ENCODE measurements at places on chromosomes 16 and 17.

- no peak for DNase-seq
Observed at GRCh38 chr17:82134101-82134500, 36.1 kb upstream of the FASN start.

- DNase-seq: no peak
Observed at GRCh38 chr16:89169778-89170177, 1.8 kb upstream of the CDH15 start.

GRCh38 chr16:57982385-57982784, 11.5 kb upstream of the CNGB1 start:
- no peak for DNase-seq

DNA sequence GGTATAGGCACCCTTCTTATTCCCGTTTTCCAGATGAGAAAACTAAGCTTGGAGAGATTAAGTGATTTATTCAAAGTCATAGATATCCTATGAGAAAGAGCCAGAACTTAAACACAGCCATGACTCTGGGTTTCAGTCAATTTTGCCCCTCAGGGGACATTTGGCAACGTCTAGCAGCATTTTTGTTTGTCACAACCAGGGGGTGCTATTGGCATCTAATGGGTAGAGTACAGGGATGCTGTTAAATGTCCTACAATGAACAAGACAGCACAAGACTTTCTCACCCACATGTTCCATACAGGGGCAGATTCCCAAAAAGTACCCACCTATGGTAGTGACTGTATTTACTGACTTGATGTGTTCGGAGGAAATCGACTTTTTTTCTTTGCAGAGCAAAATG, 4.8 kb upstream of the SHISA9 start:
- no peak for DNase-seq

DNA sequence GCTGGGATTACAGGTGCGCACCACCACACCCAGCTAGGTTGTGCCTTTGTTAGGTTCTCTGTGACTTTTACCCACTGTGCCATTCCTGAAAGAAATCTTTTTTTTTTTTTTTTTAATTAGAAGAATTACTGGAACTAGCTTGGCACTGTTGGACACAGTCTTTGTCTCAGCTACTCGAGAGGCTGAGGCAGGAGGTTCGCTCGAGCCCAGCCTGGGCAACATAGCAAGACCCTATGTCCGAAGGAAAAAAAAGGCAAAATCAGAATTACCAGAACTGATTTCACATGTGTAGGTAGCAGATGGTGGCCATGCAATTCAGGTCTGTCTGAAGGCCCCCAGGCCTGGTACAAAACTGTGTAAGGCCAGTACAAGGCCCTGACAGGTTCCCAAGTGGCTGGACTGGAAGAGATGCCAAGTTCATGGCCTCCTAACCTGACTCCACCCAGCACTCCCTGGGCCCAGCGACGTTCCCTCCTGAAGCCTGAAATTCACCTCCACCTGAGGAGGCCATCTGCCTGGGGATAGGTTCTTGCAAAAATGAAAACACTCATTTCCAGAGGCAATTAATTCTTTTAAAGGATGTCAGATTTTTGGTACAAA, 23.0 kb downstream of the CARHSP1 start:
- no peak for DNase-seq

DNA sequence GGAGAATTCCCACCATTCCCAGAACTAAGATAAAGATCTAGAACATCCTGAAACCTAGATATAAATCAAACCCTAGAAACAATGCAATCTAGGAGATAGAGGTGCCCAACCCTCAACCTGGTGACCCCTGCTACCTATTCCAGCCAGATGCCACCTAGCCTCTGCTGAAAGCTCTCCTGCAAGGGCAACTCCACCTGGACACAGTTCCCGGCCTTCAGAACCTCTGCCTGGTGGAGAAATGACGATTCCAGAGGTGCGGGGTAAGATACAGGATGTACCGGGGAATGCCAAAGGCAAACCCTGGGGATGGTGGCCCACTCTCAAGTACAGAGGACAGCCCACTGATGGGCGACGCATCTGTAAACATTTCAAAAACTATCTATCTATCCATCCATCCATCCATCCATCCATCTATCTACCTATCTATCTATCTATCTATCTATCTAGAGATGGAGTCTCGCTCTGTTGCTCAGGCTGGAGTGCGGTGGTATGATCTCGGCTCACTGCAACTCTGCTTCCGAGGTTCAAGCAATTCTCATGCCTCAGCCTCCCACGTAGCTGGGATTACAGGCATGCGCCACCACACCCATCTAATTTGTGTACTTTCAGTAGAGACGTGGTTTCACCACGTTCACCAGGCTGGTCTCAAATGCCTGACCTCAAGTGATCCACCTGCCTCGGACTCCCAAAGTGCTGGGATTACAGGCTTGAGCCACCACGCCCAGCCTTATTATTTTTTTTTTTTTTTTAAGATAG, 19.0 kb downstream of the MEAK7 start:
- peak; percentile 33 for DNase-seq

GRCh38 chr17:74698069-74698468, 14.7 kb downstream of the CD300LF start:
- no peak for DNase-seq

DNA sequence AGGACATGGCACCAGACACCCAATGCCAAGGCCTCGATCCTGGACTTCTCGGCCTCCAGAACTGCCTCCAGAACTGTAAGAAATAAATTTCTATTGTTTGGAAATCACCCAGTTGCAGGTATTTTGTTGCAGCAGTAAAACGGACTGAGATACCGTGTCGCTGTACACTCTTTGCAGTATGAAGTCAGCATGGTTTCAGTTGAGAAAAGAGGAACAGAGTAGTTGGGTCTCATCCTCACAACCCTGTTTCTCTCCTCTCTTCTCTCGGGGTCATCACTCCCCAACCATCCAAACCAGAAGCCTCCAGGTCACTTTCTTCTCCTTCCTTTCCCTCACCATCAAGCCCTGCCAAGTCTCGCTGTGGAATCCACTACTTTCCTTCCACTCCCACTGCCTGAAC, 77.8 kb downstream of the ADCY9 start:
- DNase-seq: no peak

DNA sequence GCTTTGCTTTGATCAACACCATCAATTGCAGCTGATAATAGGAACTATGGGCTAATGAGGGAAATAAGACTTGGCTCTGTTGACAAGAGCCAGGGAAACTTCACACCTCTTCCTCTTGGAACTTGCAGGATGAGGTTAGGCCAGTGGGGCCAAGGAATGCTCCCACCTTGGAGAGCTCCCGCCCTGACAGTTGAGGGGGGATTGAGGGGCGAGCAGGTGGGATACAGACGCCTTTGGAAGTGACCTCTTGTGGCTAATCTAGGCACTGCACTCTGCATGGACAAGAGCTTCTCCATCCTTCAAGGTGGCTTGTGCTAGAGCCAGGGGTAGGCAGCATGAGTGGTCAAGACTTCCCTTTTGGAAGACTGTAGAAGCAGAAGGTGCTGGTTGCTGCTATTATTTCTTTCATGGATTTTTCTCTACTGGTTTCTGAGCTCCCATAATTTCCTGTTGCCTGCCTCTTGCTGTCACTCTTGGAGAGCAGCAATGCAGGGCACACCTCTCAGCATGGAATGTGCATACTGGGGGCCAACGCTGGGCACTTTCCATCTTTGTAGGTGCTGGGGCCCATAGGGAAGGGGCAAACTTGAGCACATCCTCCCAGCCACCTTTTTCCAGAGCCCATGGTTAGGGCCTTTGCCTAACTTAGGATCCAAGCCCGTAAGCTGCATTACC, 2.3 kb upstream of the PHF12 start:
- peak; percentile 69 for DNase-seq

- DNase-seq: no peak
Observed at GRCh38 chr16:9119795-9120194, 28.4 kb downstream of the HAPSTR1 start.

DNA sequence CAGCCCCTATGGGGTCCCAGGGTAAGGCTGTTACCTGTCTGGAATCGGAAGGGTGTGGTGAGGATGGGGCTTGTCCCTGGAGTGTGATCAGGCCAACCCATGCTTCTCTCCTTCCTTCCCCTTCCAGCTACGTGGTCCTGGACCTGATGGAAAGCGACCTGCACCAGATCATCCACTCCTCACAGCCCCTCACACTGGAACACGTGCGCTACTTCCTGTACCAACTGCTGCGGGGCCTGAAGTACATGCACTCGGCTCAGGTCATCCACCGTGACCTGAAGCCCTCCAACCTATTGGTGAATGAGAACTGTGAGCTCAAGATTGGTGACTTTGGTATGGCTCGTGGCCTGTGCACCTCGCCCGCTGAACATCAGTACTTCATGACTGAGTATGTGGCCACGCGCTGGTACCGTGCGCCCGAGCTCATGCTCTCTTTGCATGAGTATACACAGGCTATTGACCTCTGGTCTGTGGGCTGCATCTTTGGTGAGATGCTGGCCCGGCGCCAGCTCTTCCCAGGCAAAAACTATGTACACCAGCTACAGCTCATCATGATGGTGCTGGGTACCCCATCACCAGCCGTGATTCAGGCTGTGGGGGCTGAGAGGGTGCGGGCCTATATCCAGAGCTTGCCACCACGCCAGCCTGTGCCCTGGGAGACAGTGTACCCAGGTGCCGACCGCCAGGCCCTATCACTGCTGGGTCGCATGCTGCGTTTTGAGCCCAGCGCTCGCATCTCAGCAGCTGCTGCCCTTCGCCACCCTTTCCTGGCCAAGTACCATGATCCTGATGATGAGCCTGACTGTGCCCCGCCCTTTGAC, 2.4 kb downstream of the MAPK7 start:
- no peak for DNase-seq

DNA sequence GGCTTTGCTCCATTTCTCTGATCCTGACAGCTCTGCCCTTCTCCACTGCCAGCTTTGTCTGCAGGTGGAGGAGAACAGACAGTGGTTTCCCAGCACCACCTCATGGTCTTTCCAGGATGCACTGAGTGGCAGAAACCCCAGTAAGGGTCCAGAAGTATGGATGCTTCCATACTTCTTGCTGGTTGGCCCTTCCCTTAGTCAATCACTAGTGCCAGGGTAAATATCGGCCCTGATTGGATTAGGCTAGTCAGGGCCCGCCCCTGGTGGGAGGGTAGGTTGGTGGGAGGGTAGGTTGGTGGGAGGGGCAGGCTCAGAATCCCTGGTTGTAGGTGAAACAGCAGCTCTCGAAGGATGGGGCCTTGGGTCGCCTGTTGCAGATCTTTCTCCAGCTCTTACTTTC, 10.2 kb downstream of the RNF213 start:
- DNase-seq: peak; percentile 90

DNA sequence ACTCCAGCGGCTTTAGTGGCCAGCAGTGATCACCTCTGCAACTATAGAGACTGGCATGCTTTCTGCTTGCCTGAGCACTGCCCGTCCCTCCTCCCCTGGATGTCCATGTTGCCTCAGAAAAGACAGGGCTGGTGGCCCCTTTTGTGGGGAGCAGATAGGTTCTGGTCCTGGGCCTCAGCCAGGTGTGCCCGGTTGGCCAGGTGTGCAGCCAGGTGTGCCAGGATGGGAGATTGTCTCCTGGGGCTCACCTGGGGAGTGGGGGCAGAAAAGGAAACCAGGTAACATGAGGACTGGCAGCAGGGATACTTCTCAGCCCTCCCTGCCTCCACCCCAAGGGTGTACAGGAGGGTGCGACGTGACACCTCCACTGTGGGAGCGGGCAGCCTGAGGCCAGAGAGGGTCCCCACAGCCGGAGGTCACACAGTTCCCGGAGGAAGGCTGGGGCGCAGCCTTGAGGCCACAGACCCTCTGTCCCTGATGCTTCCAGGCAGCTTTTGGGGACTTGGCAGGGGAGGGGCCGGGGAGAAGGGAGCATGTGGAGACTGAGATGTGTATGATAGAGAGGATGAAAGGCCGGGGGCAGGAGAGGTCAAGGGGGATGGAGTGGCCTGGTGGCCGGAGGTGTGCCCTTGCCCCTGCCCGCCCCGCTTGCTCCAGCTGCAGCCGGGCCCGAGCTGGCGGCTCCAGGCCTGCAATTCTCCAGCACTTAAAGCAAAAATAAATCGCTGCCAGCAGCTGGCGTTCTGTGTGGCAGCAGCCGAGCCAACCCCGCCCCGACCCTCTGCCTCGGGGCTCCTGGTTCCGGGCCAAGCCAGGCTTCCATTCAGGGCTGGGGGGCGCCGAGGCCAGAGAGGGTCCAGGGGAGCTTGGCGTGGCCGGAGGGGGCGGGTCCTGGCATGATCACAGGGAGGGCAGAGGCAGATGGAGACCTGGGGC, 6.7 kb downstream of the KCNJ12 start:
- no peak for DNase-seq

DNA sequence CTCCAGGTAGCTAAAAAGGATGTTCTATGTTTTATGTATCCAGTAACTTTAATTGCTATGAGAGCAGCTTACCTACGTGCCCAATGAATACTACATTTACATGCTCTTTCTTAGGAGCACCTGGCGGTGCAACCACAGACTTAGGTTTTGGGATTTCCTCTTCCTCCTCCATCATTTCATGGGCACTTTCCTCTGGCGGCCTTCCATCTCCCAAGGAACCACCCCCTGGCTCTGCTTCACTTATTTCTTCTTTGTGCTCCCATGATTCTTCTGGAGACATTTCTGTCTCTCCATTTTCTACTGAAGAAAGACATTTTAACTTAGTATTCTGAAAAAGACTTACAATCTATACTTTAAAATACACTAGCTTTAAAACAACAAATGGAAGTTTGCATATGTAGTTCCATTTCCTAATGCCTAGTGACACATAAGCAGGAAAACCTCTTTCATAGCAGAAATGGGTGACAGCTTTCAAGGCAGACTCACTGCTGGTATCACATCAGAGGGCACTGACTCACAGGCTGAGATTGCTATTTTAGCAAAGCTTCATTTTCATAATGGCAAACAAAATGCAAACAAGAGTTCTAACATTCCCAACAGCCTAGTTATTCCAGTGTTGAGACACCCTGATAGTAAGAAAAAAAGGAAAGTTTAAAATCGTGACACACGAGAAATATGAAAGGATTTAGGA, 19.1 kb downstream of the GSPT1 start:
- no peak for DNase-seq

- no peak for DNase-seq
Observed at GRCh38 chr16:84741340-84741830, 41.6 kb downstream of the USP10 start.

GRCh38 chr17:50423553-50424159, 2.4 kb upstream of the ACSF2 start:
- DNase-seq: no peak

- DNase-seq: no peak
Observed at GRCh38 chr17:70447588-70447987, 278.3 kb downstream of the KCNJ2 start.

Measured in H1 (cell line).